ENCODE measurements at places on chromosomes 16 and 17.

DNA sequence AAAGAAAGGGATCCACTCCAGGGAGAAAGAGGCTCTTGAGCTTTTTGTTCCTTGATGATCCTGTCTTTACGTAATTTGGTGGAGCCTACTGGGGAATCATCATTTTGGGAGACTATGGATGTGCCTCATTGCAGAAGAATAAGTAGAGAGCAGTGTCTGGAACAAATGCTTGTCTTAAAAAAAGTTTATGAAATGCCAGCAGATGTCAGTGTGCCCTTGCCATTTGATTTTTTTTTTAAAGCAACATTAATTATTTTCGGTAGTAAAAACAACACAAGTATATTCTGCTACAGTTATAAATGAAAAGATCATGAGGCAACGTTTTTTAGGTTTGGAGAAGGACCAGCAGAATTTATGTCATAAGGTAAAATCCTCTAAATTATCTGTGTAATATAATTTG, 934.8 kb upstream of the EEF2KMT start:
- no peak for DNase-seq

GRCh38 chr17:55883149-55883548, 132.3 kb downstream of the PCTP start:
- no peak for DNase-seq

DNA sequence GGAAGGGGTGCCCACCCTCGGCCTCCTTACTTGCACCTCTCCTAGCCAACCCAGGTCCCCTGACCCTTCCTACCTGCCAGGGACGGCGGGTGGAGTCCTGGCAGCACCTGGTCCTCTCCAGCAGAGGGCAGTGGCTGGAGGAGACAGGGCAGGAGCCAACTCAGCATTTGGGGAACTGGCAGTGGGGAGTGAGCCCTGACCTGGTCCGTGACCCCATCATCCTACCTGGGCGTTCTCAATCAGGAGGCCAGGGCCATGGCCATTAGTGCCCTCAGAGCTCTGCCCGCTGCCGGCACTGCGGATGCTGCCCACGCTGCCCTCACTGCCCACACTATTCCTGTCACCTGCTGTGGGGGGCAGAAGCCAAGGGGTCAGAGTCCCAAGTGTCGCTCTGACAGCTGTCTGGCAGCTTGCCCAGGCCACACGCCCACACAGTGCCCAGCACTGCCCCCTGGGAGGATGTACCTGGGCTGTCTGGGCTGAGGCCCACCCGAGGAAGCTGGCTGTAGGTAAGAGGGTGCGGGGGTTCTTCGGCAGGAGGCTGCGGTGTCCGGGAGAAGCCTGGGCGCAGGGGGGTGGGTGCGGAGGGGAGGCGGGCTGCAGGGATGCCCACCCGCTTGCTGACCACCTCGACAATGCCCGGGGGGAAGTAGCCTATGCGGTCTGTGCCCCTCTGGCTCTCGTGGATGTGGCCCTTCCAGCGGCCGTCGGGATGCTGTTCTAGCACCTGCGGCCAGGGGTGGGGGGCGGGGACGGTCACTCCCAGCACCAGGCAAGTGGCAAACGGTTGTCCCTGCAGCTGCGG, 10.8 kb downstream of the CASKIN2 start:
- peak; percentile 75 for DNase-seq

GRCh38 chr17:67573987-67574657, 143.6 kb upstream of the NOL11 start:
- no peak for DNase-seq

- DNase-seq = no peak
Observed at GRCh38 chr16:27214084-27214961, 11.0 kb downstream of the KDM8 start.

DNA sequence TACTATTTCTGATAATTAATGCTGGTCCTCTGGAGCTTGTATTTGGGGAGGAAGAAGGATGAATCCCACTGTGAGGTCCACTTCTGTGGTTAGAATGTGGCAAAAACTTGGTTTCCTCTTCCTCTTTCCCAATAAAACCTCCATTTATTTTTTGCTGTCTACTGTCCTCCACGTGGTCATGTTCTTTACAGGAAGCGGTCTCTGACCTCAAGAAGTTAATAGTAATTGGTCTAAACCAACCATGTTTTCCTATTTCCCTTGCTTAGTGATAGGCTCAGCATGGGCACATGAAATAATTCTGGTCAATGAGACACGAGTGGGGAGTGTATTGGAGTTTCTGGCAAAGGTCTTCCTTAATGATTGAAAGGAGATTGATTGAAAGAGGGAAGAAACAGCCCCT, 33.9 kb downstream of the CHP2 start:
- DNase-seq = no peak

DNA sequence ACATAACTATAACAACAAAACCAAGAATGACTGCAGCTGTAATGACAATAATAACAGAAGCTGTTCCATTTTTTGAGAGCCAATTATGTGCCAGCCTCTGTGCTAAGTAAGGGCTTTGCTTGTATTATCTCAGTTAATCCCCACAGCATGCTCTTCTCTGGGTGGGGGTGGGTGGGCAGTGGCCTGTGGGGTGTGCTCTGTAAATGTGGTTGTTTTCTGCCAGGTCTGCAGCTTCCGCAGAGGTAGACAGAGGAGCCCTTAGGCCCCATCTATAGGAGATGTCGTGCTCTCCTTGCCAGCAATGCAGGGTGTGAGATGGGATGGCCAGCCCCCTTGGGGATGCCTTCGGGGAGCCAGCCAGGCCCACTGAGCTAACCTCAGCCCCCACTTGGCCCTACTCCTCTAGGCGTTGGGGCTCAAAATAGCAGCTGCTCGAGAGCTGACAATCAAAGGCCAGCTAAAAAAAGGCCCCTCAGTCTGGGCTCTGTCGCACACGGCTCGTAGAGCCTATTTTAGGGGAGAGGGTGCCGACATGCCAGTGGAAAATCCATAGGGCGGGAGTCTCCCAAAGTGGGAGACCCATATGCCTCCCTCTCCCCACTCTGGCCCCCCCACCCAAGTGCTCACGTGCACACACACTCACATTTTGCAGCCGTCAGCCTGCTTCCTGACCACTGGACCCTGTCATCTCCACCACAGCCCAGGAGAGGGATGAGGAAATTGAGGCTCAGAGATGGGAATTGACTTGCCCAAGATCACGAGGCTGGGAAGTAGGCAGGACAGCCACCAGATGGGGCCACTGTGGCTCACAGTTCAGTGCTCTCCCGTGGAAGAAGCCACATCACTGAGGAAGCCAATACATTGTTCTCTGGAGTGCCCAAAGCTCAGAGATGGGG, 15.8 kb downstream of the CDH16 start:
- no peak for DNase-seq

- no peak for DNase-seq
Observed at GRCh38 chr16:2284001-2284770, 16.3 kb upstream of the RNPS1 start.

DNA sequence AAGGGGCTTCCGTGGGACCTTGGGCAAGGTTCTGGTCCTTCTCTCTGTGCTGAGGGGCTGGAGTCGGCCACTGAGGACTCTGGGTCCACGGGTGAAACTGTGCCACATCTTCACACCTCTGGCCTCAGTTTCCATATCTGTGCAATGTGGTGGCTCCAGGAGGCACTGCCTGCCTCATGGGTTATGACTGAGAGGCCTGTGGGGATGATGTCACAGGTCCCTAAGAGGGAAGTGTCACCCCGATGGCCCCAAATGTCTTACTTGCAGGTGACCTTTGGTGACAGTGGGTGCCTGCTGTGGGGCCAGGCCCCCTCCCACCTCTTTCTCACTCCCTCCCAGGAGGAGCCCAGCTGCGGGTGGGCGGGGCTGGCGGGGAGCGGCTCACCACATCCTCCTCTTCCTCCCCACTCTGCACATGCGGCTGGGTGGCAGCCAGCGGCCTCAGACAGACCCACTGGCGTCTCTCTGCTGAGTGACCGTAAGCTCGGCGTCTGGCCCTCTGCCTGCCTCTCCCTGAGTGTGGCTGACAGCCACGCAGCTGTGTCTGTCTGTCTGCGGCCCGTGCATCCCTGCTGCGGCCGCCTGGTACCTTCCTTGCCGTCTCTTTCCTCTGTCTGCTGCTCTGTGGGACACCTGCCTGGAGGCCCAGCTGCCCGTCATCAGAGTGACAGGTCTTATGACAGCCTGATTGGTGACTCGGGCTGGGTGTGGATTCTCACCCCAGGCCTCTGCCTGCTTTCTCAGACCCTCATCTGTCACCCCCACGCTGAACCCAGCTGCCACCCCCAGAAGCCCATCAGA, at the start of gene IL21R:
IL21R (plus strand) TSS at position 407 of the 801 bp plus-strand sequence. CDS start 27,898 bp downstream, outside the sequence.
- peak; percentile 93 for DNase-seq

GRCh38 chr17:77086433-77087010, 54.2 kb upstream of the SEC14L1 start:
- DNase-seq = peak; percentile 93

DNA sequence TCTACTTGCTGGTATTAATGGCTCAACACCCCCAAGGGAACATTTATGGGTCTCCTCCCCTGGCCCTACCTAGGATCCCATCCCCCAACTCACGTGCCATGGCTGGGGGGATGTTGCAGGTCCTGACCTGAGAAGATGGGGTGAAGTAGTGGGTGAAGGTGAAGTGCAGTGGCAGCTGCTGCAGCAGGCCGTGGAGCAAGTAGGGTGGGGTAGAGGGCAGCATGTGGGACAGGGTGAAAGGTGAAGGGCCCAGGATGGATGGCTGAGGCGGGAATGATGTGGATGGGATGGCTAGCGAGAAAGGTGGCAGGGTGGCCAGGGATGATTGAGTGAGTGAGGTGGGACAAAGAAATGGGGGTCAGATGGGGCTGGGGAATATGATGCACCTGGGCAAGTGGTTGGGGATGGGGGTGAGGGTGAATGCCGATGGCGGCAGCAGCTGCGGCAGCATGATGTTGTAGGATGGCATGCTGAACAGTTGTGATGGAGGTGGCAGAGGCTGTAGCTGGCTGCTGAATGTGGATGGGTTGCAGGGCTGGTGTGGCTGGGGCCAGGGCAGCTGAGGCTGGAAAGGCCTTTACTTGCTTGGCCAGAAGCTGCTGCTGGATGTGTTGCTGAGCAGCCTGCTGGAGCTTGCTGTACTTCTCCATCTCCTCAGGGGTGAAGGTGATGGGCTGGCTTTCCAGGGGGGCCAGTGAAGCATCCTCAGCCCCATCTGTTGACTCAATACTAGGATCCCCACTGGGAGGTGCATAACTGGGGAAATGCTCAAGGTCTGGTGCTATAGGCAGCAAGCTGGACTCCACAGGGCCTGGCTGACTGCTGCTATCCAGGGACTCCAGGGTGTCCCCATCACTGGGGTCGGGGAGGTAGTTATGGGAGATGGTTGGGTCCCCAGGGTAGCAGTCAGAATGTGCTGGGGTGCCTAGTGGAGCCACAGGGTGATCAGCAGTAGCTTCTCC, 8.3 kb upstream of the ITGA2B start:
- no peak for DNase-seq

DNA sequence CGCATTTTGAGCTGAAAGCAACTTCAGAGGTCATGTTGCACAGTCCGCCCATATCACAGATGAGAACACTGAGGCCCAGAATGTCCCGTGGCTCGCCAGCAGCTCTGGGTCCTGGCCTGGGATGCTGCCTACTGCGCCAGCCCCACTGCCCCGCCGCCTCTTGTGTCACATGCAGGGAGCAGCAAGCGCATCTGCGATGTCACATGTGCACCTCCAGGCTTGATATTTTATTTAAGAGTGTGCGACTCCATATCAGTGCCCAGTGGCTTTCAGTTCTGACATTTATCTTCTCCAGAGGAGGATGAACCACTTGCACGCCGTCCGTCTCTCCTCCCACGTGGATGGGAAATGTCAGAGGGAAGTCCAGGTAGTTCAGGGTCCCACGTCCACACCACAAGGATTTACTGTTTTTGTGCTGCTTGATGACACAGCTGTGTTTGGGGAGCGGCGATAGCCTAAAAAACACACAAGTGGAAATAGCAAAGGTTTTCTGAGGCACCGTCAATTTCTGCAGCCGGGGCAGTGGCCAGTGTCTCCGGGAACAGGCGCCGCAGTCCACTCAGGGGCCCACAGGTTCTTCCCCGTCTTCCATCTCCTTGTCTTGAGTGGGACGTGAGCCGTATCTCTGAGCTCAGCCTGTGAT, 7.0 kb upstream of the RBFOX3 start:
- peak; percentile 36 for DNase-seq

DNA sequence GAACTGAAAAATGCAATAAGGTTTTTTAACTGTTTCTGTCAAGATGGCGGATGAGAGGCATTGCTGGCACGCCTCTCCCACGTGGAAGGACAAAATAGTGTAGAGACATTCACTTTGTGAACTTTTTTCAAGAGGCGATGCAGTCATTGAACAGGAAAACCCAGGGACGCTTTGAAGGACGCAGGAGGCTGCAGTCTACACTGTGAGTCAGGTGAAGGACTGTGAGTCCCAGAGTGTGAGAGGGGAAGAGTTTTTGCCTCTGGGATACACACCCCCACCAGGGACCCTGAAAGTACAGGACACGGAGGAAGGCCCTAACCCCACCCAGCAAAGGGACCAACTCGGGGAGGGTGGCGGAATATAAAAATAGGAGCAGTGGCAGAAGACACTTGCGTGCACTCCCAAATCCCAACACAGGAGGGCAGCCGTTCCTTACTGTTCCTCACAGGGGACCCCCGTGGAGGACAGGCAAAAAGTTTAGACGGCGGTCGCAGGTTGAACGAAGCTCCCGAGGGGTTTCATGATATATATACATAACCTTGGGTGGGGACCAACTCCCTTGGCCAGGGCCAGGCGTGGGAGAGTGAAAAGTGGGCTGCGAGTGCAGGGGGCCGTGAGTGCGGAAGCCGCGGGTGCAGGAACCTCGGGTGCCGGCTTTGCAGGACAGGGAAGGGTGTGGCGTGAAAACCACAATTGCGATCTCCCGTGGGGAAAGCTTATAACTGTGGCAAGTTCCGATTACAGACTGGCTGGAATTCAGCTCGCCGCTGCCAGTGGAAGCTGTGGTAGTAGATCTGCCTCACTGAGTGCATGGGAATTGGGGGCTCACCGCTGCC, 82.0 kb upstream of the ALOX12 start:
- peak; percentile 89 for DNase-seq

GRCh38 chr17:34539881-34540280, 39.5 kb upstream of the TMEM132E start:
- DNase-seq = no peak

- DNase-seq = no peak
Observed at GRCh38 chr16:4879049-4879448, 31.8 kb downstream of the UBN1 start.

GRCh38 chr17:36602030-36602748, 806 bp downstream of the MRM1 start:
- DNase-seq = peak; percentile 65

GRCh38 chr16:48014349-48015135, 141.3 kb downstream of the ABCC12 start:
- no peak for DNase-seq

- no peak for DNase-seq
Observed at GRCh38 chr17:34616148-34616547, 36.8 kb downstream of the TMEM132E start.

DNA sequence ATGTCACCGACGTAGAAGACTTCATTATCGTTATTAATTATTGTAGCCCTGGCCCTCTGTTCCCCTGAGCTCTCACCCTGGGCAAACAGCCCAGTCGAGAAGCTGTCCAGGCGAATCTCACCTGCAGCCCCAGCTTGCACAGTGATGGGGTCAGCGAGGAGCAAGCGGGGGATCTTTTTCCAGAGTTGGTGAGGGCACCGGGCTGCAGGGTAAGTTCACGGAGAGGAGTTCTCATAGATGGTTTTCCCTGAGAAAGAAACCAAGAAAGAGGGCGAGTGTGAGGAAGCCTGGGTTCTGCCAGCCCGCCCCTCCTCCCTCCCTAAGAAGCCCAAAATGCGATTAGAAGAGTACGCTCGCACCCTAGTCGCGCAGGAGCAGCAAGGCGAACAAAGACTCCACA, 436 bp downstream of the SPAG5 start:
- peak; percentile 64 for DNase-seq
